ENCODE measurements at places on chromosomes 12 and 14.

GRCh38 chr12:124582108-124582424, 14.7 kb upstream of the NCOR2 start:
- DNase-seq, result no peak

DNA sequence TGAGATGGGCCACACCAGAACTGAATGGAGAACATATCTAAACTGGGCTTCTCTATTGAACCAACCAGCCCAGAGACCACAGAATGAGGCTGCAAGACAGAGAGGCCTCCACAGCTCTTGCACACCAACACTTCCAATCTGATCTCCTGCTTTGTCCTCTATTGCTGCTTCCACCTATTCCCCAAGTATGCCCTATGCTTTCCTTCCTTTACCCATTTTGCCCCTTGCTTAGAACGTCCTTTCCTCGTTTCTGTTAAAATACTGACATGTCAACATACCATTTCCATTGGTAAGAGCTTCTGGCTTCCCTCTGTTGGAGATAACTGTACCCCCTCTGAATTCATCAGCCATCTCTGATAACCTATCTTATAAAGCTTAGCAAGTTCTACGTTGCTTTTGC, 2.8 kb downstream of the SLC2A13 start:
- DNase-seq, result no peak

DNA sequence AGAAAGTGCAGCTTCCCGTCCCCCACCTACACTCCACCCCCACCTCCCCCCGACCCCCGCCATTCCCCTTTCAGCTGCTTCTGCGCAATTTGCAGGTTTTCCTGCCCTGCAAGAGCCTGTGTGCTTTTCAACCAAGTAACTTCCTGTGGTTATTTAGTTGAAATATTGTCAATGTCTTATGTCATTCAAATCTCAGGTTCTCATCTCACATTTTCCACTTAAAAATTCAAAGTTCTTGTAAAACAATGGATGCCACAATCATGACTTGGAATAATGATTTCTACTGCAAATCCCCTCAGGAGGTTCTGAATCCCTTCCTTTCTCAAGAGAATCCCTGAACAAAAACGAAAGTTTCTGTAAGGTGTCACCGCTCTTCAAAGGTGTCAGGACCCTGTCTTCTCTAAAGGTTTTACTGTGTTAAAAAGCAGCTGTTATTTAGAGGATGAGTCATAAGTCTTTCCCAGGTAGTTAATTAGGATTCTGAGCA, 31.6 kb downstream of the WBP11 start:
- no peak for DNase-seq

DNA sequence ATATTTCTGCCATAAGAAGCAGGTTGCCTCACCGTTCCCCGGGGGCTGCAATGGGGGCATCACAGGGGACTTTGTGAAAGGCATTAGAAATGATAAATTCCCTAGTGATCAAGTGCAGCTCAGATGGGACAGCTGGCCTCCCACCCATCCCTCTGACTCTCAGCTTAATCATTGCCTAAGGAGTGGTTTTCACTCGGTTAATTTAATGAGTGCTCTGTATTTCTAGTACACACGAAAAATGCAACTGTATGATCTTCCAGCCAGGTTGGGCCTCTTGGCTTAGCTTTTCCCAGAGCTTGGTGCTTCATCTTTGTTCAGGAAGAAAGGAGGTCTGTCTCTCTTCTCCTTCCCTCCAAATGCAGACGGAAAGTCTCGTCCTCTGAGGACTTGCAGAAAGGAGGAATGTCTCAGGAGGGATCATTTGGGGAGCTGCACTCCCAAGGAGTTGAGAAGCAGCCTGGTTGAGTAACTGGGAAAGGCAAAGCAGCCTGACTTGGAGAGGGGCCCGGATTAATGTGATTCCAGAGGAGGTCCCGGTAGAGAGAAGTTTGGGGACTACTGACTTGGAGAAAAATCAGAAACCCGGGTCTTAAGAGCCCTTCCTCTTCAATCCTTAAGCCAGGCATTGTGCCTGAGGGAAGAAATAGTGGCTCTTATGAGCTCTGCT, 7.2 kb downstream of the CD9 start:
- no peak for DNase-seq

DNA sequence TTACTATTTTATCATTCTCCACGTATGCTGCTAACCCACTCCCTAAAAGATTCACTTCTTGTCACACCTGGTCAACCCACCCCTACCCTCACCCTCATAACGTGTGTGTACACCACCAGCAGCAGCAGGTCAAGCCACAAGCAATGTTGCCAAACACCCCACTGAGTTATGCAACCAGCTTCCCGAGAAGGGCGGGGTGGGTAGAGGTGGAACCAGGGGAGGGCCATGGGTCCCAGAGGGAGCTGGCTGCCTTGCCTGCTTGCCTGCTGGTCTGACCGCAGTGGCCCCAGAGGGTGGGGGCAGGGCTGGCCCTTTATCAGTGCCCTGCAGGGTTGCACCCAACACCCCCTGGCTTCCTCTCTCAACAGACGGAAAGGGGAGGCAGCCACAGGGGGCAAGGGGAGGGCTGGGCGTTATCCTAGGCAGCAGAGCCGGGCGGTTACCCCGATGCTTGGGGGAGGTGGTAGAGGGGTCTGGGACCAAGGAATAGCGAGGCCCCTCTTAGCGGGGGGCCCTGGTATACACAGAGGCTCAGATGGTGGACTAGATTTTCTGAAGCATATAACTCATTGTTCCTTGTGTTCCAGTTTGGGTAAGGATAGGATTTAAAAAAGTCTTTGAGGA, 3.5 kb upstream of the NFE2 start:
- DNase-seq, result no peak

DNA sequence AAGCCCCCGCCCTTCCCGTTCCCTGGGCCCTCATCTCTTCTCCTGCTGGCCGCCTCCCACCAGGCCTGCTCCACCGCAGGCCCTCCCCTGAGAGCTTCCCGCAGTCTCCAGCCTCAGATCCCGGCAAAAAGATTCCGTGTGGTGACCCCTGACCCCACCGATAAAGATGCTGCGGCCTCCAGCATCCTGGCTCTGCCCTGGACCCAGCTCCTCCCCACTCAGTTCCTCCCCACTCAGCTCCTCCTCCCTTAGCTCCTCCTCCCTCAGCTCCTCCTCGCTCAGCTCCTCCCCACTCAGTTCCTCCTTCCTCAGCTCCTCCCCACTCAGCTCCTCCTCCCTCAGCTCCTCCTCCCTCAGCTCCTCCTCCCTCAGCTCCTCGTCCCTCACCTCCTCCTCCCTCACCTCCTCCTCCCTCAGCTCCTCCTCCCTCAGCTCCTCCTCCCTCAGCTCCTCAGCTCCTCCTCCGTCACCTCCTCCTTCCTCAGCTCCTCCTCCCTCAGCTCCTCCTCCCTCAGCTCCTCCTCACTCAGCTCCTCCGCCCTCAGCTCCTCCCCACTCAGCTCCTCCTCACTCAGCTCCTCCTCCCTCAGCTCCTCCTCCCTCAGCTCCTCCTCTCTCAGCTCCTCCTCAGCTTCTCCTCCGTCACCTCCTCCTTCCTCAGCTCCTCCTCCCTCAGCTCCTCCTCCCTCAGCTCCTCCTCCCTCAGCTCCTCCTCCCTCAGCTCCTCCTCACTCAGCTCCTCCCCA, 17.0 kb downstream of the NOC4L start:
- no peak for DNase-seq

DNA sequence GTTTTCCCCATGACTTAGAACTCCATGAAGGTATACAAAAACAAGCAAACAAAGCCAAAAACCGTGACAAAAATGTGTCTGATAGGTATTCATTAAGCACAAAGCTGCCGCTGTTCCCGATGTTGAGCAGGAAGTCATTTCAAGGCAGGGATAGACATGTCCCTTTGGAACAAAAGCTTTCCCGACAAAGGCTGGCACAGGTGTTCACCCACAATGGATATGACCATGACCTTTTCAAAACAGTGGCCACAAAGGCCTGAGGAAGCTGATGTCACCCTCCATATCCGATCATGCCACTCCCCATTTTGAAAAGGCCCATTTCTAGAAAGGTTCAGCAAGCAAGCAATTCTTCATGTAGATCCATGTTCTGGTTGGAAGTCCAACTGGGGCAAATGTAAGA, 279.1 kb downstream of the BTG1 start:
- DNase-seq, result no peak

DNA sequence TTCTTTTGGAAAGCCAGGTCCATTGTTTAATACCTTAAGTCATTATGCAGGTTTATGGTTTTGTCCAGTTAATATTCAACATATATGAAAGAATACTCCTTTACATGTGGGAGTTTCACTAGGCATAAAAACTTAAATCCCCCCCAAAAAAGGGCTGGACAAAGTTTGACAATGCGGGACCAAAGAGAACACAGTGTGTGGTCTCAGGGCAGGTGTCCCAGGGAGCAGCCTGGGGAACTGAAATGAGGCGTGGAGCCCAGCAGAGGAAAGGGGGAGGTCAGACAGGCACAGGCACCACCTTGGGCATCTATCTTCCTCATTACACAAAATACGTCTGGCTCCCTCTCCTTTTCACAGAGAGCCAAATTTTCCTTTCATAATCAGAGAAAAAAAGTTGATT, 22.5 kb downstream of the PKP2 start:
- no peak for DNase-seq

DNA sequence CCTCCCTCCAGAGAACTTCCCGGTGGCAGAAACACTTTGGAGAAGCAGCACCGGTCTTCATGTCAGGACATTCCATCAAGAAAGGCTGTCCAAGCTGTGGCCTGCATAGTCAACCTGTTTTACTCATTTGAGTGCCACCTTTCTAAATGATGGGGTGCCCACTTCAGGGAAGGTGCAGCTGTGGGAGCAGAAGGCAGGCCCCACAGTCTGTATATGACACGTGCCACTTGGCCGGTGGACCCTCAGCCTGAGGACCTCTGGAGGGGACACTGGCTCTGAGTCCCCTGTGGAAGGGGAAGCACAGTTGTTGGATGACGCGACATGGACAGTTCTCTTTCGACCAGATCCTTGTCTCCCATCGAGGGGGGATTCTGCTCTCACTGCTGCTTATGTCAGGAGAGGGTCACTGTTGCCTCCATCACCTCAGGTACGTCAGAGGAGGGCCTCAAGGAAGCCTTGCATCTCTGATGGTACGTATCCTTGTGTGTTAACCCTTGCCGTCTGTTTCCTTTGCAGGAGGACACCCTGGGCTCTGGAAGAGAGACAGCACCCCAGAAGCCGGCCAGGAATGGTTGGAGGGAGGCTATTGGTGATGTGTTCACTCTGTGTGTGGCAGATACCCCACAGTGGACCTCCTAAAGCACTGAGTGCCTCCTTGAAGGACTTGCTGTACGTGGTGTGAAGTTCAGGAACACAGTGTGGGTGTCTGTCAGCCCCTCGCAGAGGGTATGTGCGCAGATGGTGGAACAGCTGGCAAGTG, 132.1 kb upstream of the RTL1 start:
- DNase-seq, result no peak

DNA sequence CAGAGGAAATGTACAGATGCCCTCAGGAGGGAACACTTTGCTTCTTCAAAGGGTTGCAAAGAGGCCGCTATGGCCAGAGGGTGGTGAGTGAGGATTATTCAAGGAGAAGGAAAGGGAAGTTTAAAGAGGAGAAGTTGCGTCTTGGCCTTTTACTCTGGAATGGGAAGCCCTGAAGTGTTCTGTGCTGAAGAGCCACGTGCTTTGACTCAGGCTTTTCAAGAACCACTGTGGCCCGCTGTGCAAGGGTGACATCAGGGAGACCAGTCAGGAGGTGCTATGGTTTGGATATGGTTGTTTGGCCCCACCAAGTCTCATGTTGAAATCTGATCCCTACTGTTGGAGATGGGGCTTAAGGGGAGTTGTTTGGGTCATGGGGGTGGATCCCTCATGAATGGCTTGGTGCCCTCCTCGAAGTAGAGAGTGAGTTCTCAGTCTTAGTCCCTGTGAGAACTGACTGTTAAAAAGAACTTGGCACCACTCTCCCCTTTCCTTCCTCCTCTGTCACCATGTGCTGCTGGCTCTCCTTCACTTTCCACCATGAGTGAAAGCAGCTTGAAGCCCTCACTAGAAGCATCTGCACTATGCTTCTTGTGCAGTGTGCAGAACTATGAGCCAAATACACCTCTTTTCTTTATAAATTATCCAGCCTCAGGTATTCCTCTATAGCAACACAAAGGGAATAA, 66.1 kb upstream of the DUSP6 start:
- DNase-seq, result no peak

- no peak for DNase-seq
These were observed 326.8 kb downstream of the ALG10 start for GRCh38 chr12:34348836-34349672.

GRCh38 chr12:3116106-3116844, 39.1 kb downstream of the TSPAN9 start:
- no peak for DNase-seq

DNA sequence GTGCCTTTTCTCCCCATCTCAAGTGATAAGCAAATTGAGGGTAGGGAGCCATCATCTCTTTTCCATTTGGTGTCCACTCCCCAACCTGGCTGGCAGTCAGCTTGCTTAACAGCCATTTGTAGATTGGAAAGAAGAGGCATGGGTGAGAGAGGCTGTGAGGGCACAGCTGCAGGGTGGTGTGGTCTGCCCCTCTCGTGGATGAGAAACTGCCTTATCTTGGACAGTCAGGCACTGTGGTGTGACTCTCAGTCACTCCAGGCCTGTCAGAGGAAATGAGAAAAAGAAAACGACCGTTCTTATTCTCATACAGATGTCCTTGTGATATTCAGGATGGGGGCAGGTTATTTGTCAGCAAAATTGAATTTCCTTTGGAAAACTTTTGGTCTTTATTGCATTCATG, 65.1 kb upstream of the SRSF5 start:
- no peak for DNase-seq

DNA sequence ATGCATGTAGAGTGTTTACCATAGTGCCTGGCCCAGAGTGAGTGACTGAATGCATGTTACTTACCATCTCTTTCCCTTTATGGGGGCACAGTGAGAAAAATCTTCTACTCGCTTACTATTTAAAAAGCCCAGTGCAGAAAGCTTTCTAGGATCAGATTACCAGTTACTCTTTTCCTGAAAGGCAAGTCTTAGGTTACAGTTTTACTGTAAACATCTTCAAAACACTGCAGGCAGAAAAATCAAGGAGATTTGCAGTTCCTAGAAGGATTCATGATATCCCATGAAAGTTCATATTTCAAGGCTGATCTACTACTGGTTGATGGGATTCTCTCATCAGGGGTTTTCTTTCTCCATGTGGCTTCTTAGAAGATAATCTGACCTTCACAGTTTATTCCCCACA, 29.3 kb upstream of the DAAM1 start:
- DNase-seq, result no peak

GRCh38 chr12:131849700-131850553, 21.7 kb downstream of the MMP17 start:
- DNase-seq, result no peak
